ENCODE measurements at places on chromosomes 4 and X. TPM values are rescaled to one million over a fixed set of nuclear protein-coding genes. Genes with fewer than 3 reads are reported as not detected.

The AFM gene
- total RNA-seq: not detected

The CACNA1F gene
- total RNA-seq: 0.07 TPM

The SLC25A53 gene
- total RNA-seq: 3.4 TPM

The NPNT gene
- 19.7 TPM for total RNA-seq

The ARHGEF9 gene
- total RNA-seq: 8.5 TPM

Measured in nasal cavity respiratory epithelium epithelial cell of viscerocranial mucosa (primary cell).